Memory B cell (primary cell): ENCODE measurements at places on chromosomes 16 and 17.

- DNase-seq: no peak
Measured at GRCh38 chr17:57544401-57544800, 200.7 kb downstream of the CCDC182 start.

DNA sequence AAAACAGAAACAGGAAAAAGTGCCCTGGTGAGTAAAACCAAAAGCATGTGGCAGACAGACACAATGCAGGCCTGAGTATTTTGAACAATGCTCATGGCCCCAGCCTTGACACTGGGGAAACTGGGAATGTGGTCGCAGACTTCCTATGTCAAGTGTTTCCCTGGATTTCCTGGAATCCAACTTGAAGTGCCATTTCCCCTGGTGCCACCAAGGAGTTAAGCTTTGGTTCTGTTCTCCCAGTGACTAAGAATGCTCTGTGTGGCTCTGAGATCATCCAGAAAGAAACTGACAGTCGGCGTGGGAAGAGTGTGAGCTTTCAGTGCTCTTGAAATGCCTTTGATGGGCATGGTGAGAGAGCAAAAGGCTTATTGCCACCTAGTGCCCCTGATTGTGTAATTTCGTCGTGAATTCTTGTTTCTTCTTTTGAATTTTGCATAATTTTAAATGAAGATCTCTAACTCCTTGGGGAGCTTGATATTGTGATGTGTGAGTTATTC is 96.0 kb downstream of the YPEL2 start:
- no peak for DNase-seq

- DNase-seq: no peak
Measured at GRCh38 chr17:48176471-48176855, 68.9 kb downstream of the SNX11 start.

GRCh38 chr16:21719283-21719682 is 55.5 kb downstream of the OTOA start:
- DNase-seq: no peak

DNA sequence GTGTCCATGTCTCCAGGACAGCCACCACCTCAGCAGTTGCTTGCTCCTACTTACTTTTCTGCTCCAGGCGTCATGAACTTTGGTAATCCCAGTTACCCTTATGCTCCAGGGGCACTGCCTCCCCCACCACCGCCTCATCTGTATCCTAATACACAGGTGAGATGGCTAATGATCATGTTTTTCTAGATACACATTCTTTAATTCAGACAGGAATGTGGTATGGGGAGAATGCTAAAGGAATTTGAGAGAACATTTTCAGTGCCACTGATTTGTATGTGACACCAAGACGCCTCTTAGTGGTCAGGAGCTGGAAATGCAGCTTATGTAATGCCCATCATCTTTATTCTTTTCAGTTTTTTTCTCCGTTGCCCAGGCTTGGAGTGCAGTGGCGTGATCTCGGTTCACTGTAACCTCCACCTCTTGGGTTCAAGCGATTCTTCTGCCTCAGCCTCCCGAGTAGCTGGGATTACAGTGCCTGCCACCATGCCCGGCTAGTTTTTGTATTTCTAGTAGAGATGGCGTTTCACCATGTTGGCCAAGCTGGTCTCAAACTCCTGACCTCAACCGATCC is 8.9 kb upstream of the RAPGEFL1 start:
- no peak for DNase-seq

- no peak for DNase-seq
Measured at GRCh38 chr16:87891764-87892163, 22.5 kb upstream of the SLC7A5 start.

DNA sequence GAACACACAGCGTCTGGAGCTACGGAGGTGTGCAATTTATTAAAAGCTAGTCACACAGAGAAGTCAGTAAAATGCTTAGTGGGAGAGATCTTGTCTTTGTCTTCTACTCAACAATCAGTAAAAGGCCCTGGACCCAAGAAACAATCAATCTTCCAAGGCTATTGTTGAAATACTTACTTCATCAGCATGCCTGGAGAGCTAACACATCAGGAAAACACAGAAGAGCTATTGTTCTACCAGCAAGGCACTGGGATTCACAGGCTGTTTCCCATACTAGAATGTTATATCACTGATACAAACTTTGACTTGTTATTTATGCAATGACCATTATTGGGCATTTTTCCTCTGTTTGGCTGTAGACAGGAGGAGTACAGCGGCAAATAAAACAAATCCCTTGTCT is 247.8 kb upstream of the ERCC4 start:
- no peak for DNase-seq

DNA sequence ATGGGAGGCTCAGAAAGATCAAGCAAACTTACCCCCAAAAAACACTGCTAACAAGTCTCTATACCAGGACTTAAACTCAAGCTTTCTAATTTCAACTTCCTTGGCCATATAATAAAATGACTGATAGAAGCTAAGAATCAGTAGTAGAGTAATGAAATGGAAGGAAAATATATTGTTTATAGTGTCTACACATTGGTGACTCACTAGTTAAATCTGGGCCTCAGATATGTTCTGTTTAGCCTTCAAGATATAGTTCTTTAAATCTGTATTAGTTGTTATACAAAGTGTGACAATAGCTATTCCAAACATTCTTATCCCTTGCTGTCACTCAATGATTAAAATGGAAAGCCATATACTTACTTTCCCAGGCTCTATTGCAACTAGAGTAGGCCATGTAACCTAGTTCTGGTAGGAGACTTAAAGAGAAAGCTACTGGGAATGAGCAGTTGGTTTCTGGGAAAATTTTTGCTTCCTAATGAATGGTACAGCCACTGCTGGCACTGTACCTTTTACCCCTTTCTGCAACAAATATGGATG is 18.3 kb downstream of the SSH2 start:
- no peak for DNase-seq

- no peak for DNase-seq
Measured at GRCh38 chr17:79936641-79937381, 97.6 kb upstream of the CBX4 start.

GRCh38 chr17:45753645-45754225 is 30.4 kb upstream of the CRHR1 start:
- DNase-seq: no peak

DNA sequence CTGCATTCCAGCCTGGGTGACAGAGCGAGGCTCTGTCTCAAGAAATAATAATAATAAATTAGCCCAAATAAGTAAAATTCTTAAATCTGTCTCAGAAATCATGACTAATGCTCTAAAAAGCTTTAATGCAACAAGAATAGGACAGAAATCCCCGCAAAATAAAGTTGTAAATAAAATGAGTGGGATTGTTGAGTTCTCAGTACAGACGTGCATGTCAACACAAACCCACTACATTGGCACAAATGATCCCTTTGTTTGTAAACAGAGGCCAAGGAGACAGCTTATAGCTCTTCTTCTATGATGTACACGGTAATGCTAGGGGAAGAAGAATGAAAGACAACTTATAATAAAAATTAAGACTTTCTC is 6.0 kb downstream of the STAT5B start:
- no peak for DNase-seq

DNA sequence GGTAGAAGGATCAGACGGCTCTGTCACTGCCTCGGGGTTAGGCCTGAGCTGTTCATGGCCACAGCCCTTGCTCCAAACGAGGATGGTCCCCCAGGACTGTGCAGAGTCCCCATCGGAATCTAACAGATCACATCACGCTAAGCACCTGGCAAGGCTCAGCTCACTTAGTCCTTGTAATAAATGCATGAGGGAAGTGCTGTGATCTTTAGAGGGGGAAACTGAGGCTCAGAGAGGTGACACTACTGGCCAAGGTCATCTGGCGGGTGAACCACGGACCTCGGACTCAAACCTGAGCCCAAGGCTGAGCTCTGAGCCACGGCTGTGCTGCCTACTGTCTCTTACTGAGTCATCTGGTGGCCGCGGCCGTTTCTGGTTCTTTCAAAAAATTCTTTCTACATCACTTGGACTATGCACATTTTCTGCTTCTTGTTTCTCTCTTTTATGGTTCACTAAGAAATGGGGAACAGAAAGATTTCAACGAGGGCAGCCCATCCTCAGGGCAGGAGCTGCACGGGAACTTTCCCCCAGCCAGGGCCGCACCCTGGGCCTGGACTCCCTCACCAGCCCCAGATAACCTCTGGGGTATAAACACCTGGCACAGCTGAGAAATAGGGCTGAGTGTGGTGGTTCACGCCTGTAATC is 55.6 kb downstream of the COTL1 start:
- DNase-seq: no peak

- DNase-seq: no peak
Measured at GRCh38 chr16:88297178-88297720, 85.5 kb upstream of the ZNF469 start.

DNA sequence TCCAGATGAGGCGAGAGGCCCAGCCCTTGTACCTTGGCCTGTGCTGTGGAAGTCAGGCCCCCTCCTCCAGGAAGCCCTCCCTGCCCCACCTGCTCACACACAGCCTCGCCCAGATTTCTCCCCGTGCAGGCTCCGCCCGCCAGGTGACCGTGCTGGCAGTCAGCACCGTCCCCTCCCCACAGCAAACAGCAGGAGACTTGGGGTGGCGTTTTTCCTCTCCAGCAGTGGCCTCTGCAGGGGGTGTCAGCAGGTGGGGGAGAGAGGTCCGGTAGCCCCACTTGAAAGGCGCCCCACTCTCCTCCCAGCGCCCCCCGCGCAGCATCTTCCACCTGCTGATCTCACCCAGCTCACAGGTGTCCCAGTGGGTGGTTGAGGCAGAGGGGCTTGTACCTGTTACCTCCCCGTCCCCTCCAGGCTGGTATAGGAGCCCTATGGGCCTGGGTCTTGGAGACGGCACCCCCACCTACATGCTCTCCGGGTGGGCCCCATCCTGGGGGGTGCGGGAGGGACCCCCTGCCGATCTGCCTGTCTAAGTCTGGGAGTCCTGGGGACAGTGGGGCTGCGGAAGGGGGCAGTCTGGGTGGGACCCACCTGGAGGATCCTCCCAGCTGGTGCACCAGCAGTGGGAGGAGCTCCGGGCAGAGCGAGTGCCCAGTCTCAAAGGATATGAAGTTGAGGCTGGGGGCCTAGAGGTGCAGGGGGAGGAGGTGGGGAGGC is 4.2 kb upstream of the C1QTNF8 start:
- no peak for DNase-seq

- DNase-seq: no peak
Measured at GRCh38 chr16:74716355-74716754, 15.7 kb upstream of the MLKL start.

DNA sequence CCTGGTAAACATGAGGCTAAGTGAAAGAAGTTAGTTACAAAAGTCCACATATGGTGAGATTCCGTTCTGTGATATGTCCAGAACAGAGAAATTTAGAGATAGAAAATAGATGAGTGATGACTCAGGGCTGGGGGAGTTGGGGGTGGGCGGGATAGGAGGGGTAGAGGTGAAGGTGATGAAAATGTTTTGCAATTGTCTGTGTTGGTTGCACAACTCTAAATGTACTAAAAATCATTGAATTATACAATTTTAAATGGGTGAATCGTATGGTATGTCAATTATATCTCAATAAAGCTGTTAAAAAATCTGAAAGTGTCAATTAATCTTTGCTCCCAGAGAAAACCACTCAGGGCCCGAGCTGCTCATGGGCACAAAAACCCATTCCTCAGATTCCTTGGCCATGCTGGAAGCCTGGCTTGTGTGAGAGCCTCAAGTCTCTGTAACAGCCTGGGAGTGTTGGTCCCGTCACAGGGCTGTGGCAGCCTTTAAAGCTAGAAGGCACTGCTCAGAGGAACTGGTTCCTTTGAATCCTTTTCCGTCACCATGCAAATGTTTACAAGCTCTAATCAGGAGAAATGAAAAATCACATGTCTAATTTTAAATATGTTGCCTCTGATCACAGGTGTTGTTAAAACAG is 225.3 kb downstream of the WWOX start:
- no peak for DNase-seq

DNA sequence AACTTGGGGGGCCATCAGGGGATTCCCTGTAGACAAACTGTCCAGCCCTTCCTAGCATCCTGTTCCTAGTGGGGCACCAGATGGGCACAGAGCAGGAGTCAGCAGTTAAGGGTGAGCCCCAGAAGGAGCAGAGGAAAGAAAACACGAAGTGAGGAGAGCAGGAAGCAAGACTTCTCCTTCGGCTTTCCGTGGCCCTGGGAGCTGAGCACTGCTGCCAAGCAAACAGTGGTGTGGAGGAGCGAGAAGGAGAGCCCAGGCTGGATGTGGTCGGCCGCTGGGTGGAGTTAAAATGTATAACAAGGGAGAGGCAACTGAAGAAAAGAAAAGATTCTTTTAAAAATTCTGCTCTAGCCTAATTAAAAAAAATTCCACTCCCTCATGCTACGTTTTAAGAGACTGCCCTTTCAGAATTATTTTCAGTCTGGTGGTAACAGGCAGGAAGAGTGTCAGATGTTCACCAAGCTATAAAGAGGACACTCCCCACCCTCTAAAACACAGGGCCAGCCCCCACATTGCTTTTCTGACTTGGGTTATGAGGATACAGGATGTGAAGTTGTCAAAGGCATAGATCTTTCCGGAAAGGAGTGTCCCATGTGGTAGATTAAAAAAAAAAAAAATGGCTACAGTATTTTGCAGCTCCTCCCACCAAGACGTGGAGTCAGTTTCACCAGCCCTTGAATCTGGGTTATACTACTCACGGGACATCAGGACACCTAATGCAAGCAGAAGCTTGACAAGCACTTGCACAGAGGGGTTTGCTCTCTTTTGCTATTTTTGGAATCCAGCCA is 74.9 kb upstream of the ZFHX3 start:
- DNase-seq: no peak

DNA sequence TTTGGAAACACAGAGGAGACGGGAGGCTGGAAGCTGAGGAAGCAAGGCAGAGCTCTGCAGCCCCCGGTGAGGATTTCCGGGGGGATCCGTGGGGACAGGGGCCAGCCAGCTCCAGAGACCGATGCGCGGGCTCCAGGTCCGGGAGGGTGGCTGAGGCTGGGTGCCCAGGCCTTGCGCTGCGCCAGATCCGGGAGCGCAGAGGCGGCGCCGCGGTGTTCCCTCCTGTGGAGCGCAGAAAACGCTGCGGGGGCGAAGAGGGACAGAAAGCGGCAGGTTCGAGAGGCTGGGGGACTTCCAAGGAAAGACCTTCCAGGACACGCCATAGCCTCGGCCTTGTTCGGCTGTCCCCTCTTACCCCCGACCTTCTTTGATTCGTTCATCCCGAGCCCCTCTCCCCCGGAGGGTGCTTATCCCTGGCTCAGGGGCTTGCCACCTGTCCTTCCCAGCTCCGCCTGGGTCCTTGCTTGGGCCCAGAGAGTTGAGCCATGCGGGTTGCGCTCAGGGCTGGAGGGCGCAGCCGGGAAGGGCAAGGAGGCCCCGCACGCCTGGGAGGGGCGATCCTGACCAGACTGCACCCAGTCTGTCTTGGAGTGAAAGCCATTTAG is 697 bp upstream of the SHISA9 start:
- DNase-seq: no peak

DNA sequence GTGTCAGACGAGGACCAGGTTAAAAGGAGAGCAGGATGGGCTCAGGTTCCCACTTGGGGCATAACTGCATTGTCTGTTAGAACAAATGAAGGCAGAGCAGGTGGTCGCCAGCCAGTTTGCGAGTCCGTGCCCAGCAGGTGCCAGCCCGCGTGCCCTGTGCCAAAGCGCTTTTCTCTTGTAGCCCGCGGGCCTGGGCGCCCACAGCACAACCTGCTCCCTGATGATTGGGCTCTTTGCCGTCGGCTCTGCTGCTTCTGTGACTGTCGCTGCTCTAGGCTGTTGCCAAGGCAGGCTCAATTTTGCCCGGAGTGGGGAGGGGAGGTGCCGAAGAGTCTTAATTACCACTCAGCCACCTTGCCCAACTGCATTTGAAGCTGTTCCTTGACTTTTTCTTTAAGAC is 21.1 kb downstream of the KNOP1 start:
- no peak for DNase-seq
